ENCODE measurements at places on chromosomes 11 and 22. TPM values are rescaled to one million over a fixed set of nuclear protein-coding genes. Genes with fewer than 3 reads are reported as not detected.

The QSER1 gene
- 17.3 TPM for total RNA-seq

The APOBEC3C gene
- 10.8 TPM for total RNA-seq

The ART1 gene
- not detected for total RNA-seq

The OR10D3 gene
- not detected for total RNA-seq

The PTS gene
- total RNA-seq, result 46.8 TPM

The PDE2A gene
- not detected for total RNA-seq

The POGLUT3 gene
- 22.0 TPM for total RNA-seq

The VWCE gene
- 27.6 TPM for total RNA-seq

The GAS2 gene
- total RNA-seq, result 85.1 TPM

The NPAS4 gene
- not detected for total RNA-seq

The AQP11 gene
- total RNA-seq, result 15.3 TPM

The CRYBB1 gene
- total RNA-seq, result not detected

The THYN1 gene
- 87.6 TPM for total RNA-seq

The CASP5 gene
- not detected for total RNA-seq

Data from HepG2 (cell line).